ENCODE measurements at places on chromosomes 5 and 9.

GRCh38 chr5:158126442-158127405 is 267.8 kb upstream of the CLINT1 start:
- peak; percentile 29 for DNase-seq

DNA sequence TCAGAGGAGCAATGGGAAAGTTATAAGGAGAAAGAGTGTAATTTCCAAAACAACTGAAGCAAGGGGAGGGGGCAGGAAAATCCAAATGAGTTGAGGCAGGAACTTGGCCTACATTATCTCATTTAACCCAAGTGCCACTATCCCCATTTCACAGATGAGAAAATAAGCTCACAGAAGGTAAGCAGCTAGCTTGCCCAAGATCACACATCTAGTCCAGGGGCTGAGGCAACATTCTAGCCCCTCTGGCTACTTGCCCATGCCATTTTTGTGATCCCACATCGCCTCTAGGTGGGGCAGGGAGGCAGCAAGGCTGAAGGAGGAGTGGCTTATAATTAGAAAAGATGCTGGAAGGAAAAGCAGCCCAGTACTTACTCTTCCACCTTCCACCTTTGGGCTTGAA is 2.6 kb upstream of the PSIP1 start:
- DNase-seq, result no peak

- DNase-seq, result no peak
Measured at GRCh38 chr9:120947222-120947621, 20.6 kb upstream of the TRAF1 start.

DNA sequence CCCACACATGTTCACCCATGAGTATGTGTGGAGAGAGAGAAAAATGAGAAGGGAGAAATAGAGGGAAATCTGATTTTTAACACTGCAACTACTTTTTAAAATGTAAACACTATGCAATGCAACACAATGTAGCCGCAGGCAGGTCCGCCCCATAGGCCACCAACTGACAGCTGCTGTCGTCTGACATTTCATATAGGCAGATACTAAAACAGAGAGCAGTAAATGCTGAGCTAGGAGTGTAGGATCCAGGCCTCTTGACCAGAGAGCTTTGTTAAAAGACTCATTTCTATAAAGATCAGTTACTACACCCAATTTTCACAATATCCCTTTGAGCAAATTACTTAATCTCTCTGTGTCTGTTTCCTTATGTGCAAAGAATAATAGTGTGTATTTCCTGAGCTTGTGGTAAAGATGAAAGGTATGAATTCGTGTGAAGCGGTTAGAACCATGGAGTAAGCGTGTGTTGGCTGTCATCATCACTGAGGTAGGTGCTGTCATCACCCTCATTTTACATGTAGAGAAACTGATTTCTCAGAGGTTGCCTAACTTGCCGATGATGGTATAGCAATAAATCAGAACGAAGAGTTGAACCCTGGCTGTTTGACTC is 55.2 kb upstream of the PDE8B start:
- no peak for DNase-seq

DNA sequence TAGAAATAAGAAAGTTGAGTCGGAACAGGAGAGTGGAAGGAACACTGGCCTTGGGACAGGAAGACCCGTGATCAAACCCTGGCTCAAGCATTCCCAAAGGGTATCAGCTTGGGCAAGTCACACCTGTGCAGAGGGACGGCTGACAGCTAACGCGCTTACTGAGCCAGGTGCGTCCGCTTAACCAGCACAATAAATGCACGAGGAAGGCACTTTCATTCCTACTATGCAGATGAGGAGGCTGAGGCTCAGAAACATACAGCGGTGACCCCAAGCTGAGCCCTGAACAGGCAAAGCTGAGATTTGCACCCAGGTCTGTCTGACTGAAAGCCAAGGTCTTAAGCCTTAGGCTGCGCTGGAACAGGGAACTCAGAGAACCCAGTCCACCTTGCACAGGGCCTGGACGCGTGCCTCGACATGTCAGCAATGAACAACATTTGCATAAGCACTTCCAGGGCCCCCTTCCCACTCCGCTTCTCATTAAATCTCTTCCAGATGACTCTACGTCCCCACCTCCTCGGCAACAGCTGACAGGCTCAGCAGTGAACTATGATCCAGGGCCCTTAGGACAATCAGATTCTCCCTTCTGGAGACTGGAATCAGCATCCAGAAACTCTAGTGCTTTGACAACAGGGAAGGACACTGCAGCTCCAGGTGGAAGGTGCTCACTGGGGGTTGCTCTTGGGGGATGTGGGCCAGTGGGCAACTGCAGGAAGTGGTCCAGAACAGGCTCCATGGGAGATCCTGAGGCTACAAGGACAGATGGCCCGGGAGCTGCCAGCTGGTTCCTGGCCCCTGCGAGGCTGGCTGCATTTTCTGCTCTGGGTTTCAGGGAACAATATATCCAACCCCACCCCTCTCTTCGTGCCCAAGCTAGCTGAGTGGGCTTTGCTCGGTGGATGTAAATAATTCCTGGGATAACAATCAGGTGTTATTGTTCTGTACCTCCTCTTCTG is 35.2 kb downstream of the SH3PXD2B start:
- DNase-seq, result peak; percentile 38

- no peak for DNase-seq
Measured at GRCh38 chr9:108094676-108094993, 605.1 kb upstream of the KLF4 start.
